ENCODE measurements at places on chromosomes 3 and 15. TPM values are rescaled to one million over a fixed set of nuclear protein-coding genes. Genes with fewer than 3 reads are reported as not detected.
A peak's percentile ranks its signal among the peaks of the same experiment; 100 is the strongest.

- DNase-seq, result no peak
Measured at GRCh38 chr3:127846576-127846975, 24.3 kb upstream of the MGLL start.

DNA sequence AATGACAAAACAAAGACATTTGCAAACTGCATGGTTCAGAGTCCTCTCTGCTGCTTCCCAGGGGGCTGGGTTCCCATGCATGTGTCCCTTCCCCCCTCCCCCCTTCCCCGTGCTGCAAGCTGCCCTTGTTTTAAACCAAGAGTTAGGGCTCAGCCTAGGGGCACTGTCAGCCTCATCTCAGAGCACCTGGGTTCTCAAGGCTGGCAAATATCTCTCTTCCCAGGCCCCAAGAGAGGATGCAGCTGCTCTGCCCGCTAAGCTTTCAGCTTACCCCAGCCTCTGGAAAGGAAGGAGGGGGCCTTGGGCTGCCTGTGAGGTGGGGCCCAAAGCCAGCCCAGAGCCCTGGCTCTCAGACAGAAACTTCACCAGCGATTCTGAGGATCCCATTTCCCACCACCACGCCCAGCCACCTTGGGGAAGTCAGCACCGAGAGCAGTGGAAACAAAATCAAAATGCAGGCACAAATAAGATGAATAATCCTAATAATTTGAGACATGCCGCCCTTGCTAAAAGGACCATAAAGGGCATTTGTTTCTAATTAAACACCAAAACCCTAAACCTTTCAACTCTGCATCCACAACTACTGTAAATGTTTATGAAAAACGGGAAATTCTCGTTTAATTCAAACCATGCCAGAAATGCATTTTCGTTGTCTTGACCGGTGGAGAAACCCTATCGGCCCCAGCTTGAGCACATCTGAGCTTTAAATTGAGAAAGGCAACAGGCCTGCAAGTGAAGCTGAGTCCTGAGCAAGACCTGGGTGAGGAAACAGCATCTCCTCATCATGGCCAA is 67.7 kb upstream of the WNT5A start:
- DNase-seq, result no peak

DNA sequence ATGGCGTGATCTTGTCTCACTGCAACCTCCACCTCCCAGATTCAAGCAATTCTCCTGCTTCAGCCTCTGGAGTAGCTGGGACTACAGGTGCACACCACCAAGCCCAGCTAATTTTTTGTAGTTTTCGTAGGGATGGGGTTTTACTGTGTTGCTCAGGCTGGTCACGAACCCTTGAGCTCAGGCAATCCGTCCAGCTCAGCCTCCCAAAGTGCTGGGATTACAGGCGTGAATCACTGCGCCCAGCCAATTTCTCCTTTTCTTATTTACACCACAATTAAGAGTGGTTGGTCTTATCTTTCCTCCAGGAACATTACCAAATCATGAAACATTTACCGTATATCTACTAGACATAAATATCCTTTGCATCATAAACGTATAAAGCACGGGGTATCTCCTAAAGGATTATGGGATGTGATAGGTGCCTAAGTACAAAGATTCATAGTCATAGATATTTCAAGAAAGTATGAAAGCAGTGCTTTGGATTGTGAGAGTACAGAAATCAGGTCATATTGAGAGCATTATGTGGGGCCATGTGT is 194.5 kb downstream of the RBMS3 start:
- DNase-seq, result no peak

- DNase-seq, result no peak
Measured at GRCh38 chr3:126114443-126115386, 30.8 kb upstream of the SLC41A3 start.

DNA sequence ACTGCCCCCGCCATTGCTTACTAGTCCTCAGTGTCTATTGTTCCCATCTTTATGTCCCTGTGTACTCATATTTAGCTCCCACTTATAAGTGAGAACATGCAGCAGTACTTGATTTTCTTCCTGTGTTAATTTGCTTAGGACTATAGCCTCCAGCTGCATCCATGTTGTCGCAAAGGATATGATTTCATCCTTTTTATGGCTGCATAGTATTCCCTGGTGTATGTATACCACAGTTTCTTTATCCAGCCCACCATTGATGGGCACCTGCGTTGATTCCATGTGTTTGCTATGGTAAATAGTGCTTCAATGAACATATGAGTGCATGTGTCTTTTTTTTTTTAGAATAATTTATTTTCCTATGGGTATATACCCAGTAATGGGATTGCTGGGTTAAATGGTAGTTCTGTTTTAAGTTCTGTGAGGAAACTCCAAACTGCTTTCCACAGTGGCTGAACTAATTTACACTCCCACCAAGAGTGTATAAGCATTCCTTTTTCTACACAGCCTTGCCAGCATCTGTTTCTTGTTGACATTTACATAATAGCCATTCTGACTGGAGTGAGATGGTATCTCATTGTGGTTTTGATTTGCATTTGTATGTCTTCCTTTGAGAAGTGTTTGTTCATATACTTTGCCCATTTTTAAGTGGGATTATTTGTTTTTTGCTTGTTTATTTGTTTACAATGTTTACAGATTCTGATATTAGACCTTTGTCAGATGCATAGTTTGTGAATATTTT is 53.7 kb downstream of the GALK2 start:
- no peak for DNase-seq

GRCh38 chr15:52334491-52335160 is 39.0 kb upstream of the MYO5C start:
- DNase-seq, result no peak

GRCh38 chr15:75749820-75750219 is 37.2 kb upstream of the CSPG4 start:
- DNase-seq, result no peak

DNA sequence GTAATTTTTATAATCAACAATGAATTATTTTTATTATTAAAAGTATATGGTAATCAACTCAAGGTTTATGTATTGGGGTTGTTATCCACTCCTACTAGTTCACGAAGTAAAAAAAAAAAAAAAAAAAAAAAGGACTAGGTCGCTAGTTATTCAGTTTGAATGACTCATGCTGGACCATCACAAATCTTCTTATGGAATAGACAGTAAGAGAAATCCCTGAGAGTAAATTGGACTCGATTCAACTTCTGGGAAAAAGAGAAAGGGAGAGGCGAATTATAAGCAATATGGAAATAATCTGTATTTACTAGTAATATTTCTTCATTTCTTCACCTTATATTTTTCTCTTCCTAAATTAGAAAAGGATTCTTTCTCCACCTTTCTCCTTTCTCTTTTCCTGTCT is 2.0 kb downstream of the MYEF2 start:
- DNase-seq, result no peak

DNA sequence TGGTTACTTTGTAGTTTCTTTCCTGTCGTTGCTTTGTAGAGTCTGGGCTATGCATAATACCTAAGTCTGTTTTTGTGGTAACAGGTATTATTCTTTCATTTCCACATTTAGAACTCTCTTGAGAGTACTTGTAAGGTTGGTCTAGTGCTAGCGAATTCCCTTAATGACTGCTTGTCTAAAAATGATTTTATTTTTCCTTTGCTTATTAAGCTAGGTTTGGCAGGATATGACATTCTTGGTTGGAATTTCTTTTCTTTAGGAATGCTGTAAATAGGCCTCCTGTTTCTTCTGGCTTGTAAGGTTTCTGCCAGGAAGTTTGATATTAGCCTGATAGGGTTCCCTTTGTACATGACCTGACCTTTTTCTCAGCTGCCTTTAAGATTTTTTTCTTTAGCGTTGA is 70.1 kb upstream of the SGO1 start:
- peak; percentile 12 for DNase-seq

DNA sequence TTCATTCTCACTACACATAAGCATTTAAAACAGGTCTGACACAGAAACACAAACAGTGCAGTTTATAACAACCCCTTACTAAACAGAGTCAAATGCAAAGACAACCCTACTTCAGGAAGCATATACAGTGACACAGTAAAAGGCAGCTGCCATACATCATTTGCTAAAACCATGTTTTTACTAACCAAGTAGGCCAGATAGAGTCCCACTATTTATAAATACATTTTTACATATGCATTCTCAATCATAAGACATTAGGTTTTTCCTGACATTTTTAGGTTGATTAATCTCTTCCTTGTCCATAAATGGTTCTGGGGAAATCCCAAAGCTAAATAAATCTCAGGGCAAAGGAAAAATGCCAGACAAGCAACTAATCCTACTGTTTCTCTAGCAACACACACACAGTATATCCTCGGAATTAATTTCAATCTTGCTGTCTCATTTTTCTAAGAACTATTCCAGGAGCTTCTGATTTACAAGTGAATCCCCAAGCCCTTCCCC is 39.0 kb downstream of the CHAC1 start:
- DNase-seq, result no peak

DNA sequence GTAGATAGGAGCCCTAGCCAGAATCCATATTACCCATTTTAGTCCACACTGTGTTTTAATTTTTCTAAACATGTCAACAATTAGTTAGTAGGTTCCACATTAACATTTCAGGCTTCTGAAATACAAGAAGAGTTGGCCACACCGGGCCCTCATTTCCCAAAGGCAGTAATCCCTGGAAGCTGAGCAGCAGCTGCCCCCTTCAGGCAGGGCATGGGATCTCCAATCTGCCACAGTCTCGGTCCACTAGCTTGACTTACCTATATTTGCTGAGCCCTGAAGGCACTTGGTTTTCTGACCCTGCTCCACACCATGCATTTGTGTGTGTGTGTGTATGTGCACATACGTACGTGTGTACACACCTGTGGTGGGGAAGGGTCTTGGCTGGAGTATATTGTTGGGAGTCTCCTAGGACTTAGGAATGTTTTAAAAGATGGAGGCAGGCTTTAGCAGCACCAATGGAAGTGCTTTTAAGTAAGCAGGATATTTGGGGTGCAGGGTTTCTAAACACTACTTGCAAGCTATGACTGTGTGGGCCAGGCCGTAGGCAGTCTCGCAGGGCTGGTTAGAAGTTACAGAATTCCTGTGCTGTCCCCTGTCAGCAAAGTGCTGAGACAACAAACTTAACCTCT is 71.2 kb upstream of the SOX14 start:
- peak; percentile 3 for DNase-seq

DNA sequence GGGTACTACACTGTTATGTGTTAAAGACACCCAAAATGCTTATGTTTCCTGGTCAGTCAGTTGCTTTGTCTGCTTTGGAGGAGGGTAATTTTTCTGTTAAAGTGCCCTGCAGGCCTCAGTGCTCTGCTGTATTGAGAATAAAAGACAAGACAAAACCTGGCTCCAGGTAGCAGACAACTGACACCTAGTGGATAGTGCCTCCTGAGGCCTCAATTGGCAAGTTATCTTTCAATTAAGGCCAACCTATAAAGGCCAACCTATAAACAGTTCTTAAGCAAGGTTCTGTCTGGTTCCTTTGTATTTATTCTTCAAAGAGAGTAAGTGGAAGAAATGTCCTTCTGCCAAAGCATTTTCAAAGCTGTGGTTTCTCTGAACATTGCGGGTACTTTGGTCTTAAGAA is 773.8 kb downstream of the MECOM start:
- no peak for DNase-seq

The GUCA1C gene
- total RNA-seq, result not detected

The BBX gene
- total RNA-seq, result 25.4 TPM

The GALNT15 gene
- not detected for total RNA-seq

The MAGEL2 gene
- total RNA-seq, result not detected

The SLC12A8 gene
- total RNA-seq, result 61.4 TPM

The UROC1 gene
- total RNA-seq, result not detected

The GOLGA6A gene
- not detected for total RNA-seq
